NCI-H1092 (cell line): ENCODE measurements at places on chromosomes 16 and 17.

GRCh38 chr16:28321700-28322411 is 29.5 kb downstream of the SBK1 start:
- no peak for DNase-seq

- no peak for DNase-seq
Measured at GRCh38 chr16:89890886-89891657, 17.7 kb downstream of the TCF25 start.

GRCh38 chr16:25905810-25906209 is 214.1 kb downstream of the HS3ST4 start:
- no peak for DNase-seq

DNA sequence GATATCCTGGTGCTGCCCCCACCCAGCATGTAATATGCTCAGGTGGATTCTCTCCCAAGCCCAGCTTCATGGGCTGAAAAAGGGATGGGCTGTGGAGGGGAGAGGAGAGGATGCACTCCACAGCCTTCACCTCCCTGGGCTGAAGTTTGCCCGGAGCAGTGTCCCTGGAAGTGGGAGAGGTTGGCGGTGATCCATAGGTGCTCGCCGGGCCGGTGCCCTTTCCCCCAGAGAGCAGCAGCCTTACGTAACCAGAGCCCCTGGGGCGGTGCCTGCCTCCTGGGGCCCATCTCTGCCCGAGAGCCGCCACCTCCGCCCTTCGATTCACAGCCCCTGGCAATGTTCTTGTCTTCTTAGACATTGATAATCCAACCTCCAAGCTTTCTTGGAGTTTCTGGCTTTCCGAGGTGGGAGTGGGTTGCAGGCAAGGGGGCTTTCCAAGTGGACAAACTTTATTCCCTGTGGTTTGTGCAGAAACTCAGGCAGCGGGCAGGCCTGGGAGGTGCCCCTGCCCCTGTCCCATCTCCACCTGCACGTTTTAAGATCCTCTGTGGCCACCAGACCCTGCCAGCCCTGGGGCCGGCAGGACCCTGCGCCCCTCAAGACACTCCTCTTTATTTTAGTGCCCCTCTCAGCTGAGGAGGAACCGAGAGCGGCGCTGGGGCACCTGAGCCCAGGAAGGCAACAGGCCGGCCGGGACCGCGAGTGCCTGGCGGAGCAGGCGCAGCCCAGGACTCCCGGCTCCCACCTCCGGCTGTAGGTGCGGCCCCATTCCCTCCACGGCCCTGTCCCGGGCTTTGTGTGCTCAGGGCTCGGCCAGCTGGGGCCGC is 3.1 kb upstream of the WDR90 start:
- DNase-seq = no peak

- DNase-seq = peak; percentile 82
Measured at GRCh38 chr16:49023050-49023449, 258.6 kb downstream of the CBLN1 start.

GRCh38 chr17:7716901-7717755 is at the start of gene DNAH2:
DNAH2 (plus strand) TSS chr17:7717744; CDS start chr17:7719735, 1,991 bp downstream.
- peak; percentile 89 for DNase-seq

GRCh38 chr16:53913099-53913870 is 209.3 kb downstream of the FTO start:
- no peak for DNase-seq

- no peak for DNase-seq
Measured at GRCh38 chr16:2785101-2785991, 2.0 kb downstream of the PRSS33 start.

DNA sequence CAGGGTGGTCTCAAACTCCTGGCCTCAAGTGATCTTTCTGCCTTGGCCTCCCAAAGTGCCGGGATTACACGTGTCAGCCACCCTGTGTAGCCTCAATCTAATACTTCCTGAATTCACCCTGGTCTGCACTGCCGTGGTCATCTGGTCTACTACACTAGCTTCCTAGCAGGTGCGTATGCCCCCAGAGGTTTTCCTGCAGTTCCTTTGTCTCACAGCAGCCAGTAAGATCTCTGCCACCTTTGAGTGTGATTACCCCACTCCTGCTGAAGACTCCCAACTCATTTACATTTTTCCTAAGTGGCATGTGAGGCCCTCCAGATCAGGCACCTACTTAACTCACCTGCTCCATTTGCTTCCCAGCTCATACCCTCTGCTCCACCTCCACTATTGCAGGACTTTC is 5.1 kb upstream of the DDX19A start:
- DNase-seq = no peak

GRCh38 chr17:73592079-73592415 is 52.2 kb downstream of the SDK2 start:
- no peak for DNase-seq

- DNase-seq = no peak
Measured at GRCh38 chr17:79092567-79092966, 17.9 kb downstream of the ENGASE start.
